Stomach (tissue), 19 donors: ENCODE measurements at places on chromosomes 5 and 9. TPM values are rescaled to one million over a fixed set of nuclear protein-coding genes. Genes with fewer than 3 reads are reported as not detected.

CDH9 gene
- total RNA-seq, result not detected

TDRD7 gene
- total RNA-seq, result 9.6 TPM

CEP72 gene
- total RNA-seq, result 2.2 TPM

SPINK6 gene
- not detected for total RNA-seq

KIF20A gene
- total RNA-seq, result not detected

TAS2R1 gene
- total RNA-seq, result not detected

CER1 gene
- not detected for total RNA-seq

DNA sequence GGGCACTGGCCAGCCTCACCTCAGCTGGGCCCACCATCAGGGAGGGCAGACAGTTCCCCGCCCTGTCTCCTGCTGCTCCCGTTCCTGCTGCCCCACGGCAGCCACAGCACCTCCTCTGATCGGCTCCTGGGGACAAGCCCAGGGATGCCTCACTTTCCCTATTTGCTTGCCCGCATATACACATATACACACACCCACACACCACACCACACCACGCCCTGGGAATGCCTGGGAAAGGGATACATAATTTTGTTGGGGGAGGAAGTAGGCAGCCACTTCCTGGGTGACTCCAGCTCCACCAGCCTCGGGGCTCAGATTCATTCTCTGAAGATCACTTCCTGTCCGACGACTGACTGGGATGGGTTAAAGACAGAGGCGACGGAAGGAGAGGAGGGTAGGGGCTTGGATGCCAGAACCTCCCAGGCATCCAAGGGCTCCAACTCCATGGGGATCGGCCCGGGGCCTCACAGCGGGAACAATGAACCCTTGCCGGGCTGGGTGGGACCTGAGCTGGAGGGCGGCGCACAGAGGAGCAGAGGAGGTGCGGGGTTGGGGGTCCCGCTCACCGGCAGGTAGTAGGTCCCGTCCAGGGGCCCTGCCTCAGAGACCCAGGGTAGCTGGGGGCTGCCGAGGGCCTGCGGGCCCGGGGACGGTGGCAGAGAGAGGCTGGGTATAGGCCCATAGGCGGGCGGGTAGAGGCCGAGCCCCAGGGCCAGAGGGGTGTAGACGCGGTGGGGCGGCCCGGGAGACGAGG lies 2.0 kb upstream of the MZB1 start:
- peak; percentile 54 for DNase-seq

DNA sequence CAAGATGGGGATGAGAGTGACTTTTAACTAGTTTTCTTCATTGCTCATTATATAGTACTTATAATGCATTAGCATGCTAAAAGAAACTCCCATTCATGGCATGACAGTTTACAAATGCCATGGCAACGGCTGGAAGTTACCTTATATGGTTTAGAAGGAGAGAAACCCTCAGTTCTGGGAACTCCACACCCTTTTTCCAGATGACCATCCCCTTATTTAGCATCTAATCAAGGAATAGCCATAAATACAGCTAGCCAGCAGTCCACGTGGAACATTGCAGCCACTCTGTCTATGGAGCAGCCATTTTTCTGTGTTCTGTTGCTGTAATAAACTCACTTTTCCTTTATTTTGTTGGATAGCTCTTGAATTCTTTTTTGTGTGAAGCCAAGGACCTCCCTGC lies 1137.8 kb downstream of the CDH18 start:
- no peak for DNase-seq

DNA sequence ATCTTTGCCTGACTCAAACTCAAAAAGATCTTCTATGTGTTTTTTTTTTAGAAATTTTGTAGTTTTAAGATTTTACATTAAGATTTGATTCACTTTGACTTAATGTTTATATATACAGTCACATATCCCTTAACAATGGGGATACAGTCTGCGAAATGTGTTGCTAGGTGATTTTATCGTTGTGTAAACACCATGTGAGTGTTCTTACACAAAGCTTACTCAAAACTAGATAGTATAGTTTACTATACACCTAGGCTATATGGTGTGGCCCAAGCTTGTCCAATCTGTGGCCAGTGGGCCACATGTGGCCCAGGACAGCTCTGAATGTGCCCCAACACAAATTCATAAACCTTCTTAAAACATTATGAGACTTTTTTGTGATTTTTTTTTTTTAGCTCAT lies 131.9 kb downstream of the CWC27 start:
- DNase-seq, result peak; percentile 80

- DNase-seq, result no peak
Observed at GRCh38 chr9:115158661-115159481, 40.9 kb upstream of the TNC start.

GRCh38 chr5:180173875-180174586 lies 35.0 kb downstream of the RASGEF1C start:
- peak; percentile 68 for DNase-seq
